Stimulated activated CD4-positive, alpha-beta T cell treated with anti-CD3 and anti-CD28 coated beads, Interleukin-2, amount 100 ng/mL, for 24 hours (primary cell): ENCODE measurements at places on chromosomes 16 and 17.

DNA sequence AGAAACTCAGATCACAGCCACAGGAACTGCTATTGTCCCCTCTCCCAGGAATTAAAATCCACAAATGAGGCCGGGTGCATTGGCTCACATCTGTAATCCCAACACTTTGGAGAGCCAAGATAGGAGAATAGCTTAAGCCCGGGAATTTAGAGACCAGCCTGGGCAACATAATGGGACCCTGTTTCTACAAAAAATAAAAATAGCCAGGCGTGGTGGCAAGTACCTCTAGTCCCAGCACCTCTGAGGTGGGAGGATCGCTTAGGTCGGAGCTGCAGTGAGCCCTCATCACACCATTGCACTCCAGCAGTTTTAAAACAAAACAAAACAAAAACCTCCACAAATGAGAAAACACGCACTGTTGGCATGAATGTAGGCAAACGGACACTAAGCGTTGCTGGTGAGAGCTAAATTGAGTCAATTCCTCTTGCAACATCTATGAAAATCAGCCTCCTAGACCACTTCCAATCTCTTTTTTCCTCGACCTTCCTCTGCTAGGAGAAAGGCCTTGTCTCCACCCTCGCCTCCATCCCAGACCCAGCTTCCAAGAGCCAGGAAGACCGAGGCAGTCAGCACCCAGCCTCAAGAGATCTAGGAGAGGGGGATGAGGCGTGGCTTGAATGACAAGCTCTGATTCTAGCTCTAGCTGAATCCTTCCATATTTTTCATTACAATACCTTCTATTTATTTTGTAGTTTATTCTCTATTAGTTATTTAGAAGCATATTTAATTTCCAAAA lies 14.8 kb downstream of the TLE7 start:
- no peak for DNase-seq

DNA sequence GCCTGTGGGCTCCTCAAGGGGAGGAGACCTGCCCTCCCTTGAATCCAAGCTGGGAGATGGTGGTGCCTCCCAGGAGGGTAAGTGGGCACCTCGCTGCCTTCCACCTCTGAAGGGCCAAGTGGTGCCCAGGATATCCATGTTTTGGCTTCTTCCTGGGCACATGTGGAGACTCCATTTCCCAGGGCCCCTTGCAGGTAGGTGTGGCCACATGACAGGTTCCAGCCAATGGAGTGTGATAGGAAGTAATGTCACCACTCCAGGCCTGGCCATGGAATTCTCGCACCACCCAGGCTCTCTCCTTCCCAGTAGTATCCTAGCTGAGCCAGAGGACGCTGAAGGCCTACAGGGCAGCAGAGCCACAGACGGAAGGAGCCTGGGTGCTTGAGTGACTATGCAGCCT lies 17.6 kb upstream of the PEMT start:
- DNase-seq = no peak

GRCh38 chr17:8117980-8118768 lies at the start of gene ALOXE3:
TSS of gene ALOXE3 (minus strand) at chr17:8118514. CDS start at chr17:8117990, 524 bp downstream.
- DNase-seq = no peak

GRCh38 chr17:44911133-44912001 lies 3.9 kb downstream of the GFAP start:
- DNase-seq = peak; percentile 59

DNA sequence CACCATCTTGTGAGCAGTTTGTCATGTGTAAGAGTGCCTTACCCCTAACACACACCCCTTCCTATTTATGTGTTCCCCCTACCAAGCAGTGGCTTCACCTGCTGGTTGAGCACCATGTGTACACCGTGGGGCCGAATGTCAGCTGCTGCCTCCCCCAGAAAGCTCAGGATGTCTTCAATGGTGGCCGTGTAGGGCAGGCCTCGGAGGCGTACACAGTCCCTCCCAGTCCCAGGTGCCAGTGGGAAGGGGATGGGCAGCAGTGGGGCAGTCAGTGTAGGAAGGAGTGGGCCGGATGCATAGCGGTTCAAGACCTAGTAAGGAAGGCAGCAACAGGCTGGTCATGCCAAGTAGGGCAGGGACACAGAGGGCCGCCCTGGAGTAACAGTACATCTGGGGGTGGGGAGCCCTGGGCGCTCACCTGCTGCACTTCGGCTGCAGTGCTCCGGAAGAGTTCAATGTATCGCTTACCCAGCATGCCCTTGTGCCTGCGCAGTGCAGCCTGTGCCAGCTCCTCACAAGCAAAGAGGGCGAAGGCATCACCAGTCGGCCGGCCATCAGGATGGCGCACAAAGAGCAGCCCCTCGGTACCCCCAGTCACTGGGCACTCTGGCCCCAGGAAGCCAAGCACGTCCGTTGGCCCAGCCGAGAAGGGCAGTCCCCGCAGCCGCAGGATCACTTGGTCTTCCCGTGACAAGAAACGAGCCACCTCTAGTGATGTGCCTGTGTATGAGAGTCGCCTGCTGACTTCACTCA lies 4.4 kb downstream of the ESRP2 start:
- no peak for DNase-seq

DNA sequence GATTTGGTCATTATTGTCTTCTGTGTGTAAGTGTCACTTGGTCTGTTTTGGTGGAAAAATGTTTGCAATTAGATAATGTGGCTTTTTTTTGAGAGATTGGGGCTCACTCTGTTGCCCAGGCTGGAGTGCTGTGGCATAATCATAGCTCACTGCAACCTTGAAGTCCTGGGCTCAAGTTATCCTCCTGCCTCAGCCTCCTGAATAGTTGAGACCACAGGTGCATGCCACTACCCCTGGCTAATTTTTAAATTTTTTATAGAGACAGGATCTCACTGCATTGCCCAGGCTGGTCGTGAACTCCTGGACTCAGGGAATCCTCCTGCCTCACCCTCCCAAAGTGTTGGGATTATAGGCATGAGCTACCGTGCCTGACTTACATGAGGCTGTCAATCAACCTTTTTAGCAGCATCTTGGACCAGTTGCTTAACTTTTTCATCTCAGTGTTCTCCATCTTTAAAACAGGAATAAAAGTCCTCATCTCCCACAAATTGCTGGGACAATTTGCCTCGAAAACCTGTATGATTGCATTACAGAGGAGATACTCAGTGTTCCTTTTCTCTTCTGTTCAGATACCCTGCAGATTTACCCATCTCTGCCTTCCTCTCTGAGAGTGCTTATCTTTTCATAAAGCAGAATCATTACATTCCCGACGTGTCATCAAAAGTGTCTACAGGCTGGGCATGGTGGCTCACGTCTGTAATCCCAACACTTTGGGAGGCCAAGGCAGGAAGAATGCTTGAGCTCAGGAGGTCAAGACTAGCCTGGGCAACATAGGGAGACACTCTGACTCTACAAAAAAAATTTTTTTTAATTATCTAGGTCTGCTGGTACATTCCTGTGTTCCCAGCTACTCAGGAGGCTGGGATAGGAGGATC lies 19.1 kb downstream of the ACSF2 start:
- DNase-seq = no peak

GRCh38 chr16:1027501-1027815 lies 45.1 kb upstream of the SSTR5 start:
- no peak for DNase-seq

- no peak for DNase-seq
These were observed 4.3 kb downstream of the ACSM3 start for GRCh38 chr16:20768121-20768520.

DNA sequence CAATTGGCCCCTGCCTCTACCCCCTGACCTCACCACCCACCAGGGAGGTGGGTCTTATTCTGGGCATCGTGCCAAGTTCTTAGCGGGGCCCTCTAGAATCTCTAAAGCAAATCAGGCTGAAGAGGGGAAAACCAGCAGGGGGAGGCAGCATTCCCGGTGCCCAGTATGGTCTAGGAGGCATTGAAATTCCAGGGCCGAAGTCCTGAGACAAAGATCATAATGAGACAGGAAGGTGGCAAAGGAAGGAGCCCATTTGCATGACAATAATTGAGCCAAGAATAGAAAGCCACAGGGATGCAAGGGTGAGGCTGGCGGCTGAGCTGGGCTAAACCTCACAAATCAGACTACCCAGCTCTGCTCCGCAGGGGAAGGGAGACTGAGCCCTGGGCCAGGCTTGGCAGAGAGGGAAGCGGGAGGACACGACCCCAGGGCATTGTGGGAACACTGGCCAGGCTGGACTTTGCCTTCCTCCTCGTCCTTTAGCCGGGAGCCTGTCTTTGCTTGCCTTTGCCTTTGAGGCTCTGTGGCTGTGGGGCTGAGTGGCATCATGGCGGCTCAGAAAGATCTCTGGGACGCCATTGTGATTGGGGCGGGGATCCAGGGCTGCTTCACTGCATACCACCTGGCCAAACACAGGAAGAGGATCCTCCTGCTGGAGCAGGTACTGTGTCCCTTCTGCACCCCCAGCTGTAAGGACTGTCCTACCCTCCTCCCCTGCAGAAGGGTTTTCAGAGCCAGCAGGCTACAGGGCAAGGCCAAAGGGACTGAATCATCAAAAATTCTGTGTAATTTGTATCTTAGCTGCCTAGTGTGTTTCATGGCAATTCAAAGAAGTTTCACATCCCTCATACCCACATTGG lies at the start of gene PIPOX:
PIPOX (plus strand) TSS at position 463 of the 860 bp plus-strand sequence; CDS start at position 548, 85 bp downstream.
- DNase-seq = no peak

DNA sequence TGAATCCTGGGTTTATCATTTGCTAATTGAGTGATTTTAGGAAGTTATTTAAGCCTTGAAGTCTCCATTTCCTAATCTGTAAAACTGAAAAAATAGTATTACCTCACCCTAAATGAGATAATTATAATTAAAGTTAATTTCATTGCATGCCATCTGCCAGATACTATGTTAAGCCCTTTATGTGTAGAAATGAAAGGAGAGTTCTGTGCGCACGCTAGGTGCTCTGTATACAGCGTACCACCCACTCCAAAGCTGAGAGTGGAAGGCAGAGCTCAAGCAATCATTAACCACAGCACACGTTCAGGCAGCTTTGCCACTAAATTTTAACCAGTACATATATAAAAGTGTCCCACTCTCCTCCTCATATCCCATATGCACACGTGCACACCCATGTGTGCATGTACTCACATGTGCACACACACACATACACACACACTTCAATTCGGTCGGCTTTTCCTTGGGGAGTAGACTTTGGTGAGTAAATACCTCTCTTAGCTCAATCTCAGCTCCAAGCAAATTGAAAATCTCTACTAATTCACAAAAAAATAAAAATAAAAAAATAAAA lies 204.8 kb downstream of the GRIN2A start:
- DNase-seq = no peak

GRCh38 chr16:78127130-78127529 lies 27.7 kb downstream of the WWOX start:
- DNase-seq = no peak

- no peak for DNase-seq
These were observed 40.2 kb upstream of the PLCG2 start for GRCh38 chr16:81738783-81739496.

- no peak for DNase-seq
These were observed 674 bp downstream of the TAF15 start for GRCh38 chr17:35809855-35810461.

DNA sequence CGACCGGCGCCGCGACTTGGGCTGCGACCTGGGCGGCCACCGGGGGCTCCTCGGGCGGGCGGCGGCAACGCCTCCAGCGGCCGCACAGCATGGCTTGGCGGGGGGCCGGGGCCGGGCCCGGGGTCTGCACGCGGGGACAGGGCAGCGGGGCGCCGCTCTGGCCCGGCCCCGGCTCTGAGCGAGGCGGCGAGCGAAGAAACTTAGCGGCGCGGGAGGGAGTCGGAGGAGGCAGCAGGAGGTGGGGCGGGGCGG lies at the start of gene PLCD3:
PLCD3 (minus strand) TSS at position 196 of the 252 bp plus-strand sequence; CDS start at position 91, 105 bp downstream.
- DNase-seq = no peak

- DNase-seq = no peak
These were observed 26.0 kb upstream of the IRX6 start for GRCh38 chr16:55297910-55298479.

DNA sequence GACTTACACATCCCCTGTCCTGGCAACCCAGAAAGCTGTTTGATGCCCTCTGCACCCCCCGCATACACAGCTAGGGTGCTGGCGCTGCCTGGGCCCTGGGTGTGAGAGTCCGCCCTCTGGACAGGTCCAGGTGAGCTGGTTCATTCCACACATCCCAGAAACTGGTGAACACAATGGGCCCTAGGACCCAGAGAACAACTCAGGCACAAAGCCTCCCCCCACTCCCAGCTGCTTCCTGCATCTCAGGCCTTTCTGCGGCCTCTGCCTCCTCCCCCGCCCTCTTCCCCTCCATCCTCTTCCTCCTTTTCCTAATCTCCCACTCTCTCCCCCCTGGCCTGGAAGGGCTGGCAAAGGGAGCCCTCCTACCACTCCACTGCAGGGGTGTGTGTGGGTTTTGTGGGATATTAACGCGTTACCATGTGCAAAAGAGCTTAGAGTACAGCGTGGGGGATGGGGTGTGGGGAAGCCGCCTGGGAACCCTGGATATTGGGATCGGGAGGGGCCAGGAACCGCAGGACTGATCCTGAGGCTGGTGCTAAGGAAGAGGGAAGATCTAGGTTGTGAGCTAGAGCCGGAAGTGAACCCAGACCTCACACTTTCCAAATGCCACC lies 1.6 kb upstream of the PPP1R9B start:
- DNase-seq = peak; percentile 59

DNA sequence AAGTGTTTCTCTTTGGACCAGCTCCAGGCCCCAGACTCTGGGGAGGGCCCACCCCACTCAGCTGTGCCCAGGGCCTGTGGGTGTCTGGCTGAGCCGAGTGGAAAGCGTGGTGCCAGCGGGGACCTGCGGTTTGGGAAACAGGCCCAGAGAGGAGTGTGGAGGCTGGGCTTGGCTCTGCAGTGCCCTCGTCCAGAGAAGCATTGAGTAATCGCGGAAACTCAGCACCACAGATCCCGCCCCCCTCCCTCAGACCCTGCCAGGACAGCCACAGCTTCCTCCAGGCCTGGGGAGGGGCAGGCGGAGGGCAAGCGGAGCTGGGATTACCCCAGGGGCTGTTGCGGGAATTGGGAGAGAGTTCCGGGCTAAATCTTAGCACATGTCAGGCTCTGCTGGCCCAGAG lies 14.6 kb upstream of the PITPNA start:
- no peak for DNase-seq

DNA sequence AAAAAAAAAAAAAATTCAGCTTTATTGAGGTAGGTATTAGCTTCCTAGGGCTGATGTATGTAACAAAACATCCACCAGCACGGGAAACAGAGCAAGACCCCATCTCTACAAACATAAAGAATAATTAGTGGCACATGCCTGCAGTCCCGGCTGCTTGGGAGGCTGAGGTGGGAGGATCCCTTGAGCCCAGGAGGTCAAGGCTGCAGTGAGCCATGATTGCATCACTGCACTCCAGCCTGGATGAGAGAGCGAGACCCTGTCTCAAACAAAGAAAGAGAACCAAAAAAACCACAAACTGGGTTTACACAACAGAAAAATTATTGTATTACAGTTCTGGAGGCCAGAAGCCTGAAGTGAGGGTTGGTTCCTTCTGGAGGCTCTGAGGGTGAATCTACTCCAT lies 4.0 kb upstream of the MMP25 start:
- DNase-seq = no peak
